ENCODE measurements at places on chromosomes 3 and 15.

- DNase-seq, result no peak
Observed at GRCh38 chr3:172107403-172107802, 68.0 kb downstream of the FNDC3B start.

DNA sequence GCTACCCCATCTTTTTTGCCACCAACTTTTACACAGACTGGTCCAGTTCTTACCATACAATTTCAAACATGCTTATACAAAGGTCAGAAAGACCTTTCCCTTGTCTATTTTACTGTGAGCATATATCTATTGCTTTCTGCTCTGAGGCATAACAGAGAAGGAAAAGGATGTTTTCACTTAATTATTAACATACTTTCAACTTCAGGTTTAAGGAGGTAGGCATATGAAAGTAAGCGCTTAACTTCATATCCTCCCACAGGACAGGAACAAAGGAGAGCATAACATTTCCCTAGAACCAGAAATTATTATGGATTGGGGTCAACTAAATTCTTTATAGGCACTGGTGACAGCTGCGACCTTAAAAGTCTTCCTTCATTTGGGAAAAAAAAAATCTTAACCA, 1.1 kb downstream of the MYEF2 start:
- no peak for DNase-seq

DNA sequence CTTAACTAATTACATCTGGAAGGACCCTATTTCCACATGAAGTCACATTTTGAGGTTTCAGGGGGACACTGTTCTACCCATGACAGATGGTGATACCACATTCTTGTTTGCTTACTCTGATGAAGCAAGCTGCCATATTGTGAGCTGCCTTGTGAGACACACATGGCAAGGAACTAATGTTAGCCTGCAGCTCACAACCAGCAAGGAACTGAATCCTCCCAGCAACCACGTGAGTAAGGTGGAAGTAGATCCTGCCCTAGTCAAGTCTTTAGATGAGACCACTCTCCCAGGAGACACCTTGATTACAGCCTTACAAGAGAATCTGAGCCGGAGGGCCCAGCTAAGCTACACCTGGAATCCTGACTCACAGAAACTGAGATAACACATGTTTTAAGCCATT, 160.1 kb downstream of the PDE8A start:
- DNase-seq, result peak; percentile 24

DNA sequence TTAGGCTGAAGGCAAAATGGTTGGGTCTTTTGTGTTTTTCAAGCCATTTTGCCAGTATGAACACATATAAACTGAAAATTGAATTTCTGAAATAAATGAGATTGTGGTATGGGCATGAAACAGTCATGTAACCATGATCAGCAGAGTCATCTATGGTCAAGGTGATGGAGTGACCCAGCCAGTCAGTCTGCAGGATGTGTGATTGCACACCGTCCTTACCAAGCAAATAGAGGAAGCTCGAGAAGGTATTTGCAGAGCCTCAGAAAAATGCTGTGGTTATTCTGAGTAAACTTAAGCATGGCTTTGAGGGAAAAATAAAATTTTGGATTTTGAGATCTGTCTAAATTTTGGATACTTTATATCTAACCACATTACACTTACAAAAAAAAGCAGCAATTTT, 95.9 kb upstream of the RNF7 start:
- no peak for DNase-seq

- no peak for DNase-seq
Observed at GRCh38 chr3:112738366-112738765, 97.4 kb upstream of the CCDC80 start.

DNA sequence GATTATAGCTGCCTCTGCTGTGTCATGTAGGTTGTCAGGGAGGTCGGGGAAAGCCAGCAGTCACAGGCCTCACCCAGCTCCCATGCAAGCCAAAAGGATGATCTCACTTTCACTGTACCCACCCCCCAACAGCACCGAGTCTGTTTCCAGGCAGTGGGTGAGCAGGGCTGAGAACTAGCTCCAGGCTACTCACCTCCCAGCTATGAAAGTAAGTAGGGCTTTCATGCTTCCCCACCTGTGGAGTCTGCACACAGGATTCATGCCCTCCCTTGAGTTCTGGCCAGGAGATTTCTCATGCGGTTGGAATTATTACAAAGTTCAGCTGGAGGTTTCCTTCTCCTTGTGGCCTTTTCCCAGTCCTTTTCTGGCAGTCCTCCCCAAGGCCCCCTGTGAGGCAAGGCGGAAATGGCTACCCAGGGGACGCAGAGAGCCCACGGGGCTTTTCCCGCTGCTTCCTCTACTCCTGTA, 356.2 kb downstream of the SV2B start:
- no peak for DNase-seq

DNA sequence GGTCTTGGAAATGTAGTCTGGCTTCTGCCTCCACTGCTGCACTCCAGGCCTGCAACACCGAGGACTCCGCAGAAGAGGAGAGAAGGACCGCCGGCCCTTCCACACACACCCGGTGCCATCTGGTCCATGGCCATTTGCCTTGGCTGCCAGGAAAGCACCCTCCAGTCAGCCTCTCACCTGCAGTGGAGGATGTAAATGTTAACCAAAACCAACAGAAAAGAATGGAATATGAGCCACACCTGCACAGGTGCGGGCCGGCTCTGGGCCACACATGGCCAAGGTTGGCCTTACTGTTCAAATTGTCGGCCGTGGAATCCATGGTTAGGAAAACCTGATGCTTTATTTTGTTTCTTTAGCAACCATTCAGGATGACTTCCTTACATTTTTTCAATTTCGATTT, 178.3 kb upstream of the C2CD4B start:
- no peak for DNase-seq

DNA sequence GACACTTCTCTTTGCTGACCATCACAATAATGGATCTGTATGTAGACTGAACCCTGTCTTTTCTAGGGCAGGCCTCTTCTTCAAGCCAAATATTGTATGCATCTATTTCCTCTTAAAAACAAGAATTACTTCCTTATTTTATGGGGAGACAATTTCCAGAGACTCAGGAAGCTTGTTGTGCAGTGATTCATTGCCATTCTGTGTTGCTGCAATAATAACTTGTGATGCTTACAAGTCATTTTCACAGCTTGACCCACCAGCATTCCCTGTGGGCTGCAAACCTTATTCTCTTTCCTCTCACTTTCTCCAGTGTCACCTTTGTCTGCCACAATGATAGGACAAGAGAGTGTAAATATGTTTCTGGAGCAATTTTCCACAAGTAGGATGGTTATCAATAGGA, 276.7 kb upstream of the SGO1 start:
- DNase-seq, result peak; percentile 6

- DNase-seq, result no peak
Observed at GRCh38 chr3:197539651-197540051, 16.1 kb downstream of the BDH1 start.

- DNase-seq, result peak; percentile 39
Observed at GRCh38 chr3:43378066-43378935, 92.0 kb downstream of the SNRK start.

- DNase-seq, result no peak
Observed at GRCh38 chr3:143661677-143662076, 186.6 kb downstream of the SLC9A9 start.

DNA sequence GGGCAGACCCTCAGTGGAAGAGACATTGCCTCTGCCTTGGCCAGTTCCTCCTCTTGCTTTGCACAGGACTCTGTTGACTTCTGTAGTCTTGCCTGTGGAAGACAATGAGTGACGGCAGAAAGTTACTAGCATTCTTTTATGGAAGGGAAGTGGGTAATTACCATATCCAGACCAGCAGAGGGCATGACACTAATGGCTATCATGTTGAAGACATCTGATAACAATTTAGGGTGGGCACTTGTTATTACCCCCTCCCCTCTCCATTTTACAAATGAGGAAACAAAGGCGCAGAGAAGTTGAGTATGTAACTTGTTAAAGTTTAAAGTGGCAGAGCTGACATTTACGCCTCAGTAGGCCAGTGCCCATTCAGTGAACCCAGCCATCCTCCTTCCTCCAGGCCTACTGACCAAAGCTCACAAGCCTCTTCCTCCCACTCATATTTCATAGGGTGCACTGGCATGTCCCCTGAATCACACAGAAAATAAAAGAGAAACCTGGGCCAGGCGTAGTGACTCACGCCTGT, 48.2 kb upstream of the FMN1 start:
- peak; percentile 22 for DNase-seq

DNA sequence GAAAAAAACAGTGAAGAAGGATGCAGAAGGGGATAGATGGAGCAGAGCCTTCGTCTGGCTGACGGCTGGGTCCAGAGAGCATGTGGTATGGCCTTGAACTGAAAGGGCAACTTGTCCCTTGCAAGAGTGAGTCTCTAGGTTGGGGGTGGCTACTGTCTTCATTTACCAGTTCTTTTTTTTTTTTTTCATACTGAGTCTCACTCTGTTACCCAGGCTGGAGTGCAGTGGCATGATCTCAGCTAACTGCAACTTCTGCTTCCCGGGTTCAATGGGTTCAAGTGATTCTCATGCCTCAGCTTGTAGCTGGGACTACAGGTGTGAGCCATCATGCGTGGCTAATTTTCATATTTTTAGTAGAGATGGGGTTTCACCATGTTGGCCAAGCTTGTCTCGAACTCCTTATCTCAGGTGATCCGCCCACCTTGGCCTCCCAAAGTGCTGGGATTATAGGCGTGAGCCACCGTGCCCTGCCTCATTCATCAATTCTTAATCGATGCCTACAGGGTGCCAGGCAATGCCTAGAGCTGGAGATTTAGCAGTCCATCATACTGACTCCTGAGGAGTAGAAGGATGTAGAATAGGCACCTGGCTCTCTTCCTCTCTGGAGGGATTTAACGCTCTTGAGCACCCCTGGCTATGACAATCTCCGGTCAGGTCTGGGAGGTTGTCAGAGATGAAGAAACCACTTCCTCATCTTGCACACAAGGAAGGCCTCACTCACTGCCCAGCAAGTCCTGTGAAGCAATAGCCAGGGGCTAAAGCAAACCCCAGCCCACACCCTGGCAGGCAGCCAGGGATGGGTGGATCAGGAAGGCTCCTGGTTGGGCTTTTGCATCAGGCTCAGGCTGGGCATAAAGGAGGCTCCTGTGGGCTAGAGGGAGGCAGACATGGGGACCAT, at the start of gene CAMP:
TSS of gene CAMP (plus strand) at position 880 of the 898 bp plus-strand sequence. CDS start at position 897, 17 bp downstream.
- DNase-seq, result no peak

- DNase-seq, result peak; percentile 49
Observed at GRCh38 chr3:111333642-111334041, 208.4 kb upstream of the CD96 start.

GRCh38 chr15:69704229-69704628, 251.6 kb downstream of the RPLP1 start:
- no peak for DNase-seq

GRCh38 chr3:64892671-64893309, 205.0 kb upstream of the ADAMTS9 start:
- no peak for DNase-seq

DNA sequence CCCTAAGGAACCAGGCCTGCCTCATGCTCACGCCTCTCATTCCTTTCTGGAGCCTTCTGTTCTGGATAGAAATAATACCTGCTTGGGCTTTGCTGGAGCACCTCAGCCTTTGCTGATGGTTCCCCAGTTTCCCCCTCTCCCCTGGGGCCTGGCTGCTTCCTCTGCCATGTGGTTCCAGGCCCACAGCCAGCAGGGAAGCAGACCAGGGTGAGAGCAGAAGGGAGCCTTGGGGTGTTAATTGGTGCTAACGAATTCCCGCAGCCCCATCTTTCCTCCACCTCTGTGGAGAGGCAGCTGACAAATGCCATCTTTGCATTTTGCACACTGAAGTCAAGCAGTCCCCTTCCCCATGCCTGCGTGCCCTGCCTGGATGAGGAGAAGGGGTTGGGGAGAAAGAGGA, 13.1 kb upstream of the CORO2B start:
- no peak for DNase-seq

GRCh38 chr3:69142090-69142489, 19.7 kb upstream of the LMOD3 start:
- DNase-seq, result no peak

DNA sequence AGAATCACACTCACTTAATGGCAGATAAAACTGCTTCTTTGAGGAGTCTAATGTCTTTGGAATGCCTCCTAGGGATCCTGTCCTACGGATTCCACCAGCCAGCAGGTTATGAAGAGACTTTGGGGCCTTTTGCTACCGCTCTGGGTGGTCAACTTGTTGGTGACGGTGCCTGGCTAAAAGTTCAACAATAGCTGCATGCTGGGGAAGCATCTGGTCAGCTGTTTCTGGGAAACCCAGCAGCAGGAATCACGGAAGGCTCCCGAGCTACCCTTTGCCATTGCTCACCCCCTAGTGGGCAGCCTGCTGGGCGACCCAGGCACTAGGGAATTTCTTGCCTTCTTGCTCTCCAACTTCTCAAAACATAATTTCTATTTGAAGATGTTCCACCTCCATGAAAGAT, 263.3 kb downstream of the NEK10 start:
- no peak for DNase-seq

- DNase-seq, result no peak
Observed at GRCh38 chr3:180416111-180416594, 185.8 kb upstream of the TTC14 start.

DNA sequence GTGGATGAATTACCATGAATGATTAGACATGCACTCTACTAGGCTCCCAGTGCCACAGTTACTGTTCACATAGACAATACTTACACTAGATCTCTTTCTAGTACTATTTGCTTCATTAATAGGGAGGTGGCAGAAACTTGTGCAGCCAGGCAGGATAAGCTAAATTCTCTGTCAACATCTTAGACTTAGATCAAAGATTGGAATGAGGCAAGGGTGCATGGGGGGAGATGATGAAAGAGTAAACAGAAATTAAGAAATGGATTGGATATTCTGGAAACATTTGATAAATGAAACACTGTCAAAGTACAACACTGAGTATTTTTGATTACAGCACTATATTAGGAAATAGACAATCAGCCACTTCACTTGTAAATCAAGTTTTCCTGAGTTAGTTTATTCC, 205.4 kb upstream of the TBC1D5 start:
- DNase-seq, result no peak

DNA sequence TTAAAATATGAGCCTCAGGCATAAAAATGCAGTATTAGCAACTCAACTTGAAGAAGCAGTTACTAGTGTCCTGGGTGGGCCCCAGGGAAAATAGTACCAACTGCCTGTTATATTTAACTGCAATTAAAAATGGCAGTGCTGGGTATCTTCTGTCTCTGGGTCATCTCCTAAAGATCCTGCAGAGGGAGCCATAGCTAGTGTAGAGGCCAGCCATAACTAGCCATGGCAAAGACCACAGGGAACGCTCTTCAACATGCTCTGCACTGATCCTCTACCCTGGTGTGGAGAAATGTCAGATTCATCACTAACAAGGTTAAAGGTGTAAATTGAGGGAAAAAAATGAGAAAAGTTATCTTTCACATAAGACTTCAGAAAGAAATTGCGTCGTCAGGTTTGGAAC, 181.3 kb downstream of the SNRPN start:
- peak; percentile 19 for DNase-seq
